CD4-positive, alpha-beta memory T cell (primary cell): ENCODE measurements at places on chromosomes 12 and 14.

- DNase-seq: peak; percentile 62
These were observed 24.5 kb upstream of the PPP1R13B start for GRCh38 chr14:103871596-103872480.

GRCh38 chr14:33120966-33121365 is 182.3 kb downstream of the NPAS3 start:
- DNase-seq: no peak

GRCh38 chr12:67645601-67646000 is 2.9 kb upstream of the DYRK2 start:
- DNase-seq: no peak

GRCh38 chr12:33605757-33606156 is 166.1 kb upstream of the SYT10 start:
- DNase-seq: no peak

DNA sequence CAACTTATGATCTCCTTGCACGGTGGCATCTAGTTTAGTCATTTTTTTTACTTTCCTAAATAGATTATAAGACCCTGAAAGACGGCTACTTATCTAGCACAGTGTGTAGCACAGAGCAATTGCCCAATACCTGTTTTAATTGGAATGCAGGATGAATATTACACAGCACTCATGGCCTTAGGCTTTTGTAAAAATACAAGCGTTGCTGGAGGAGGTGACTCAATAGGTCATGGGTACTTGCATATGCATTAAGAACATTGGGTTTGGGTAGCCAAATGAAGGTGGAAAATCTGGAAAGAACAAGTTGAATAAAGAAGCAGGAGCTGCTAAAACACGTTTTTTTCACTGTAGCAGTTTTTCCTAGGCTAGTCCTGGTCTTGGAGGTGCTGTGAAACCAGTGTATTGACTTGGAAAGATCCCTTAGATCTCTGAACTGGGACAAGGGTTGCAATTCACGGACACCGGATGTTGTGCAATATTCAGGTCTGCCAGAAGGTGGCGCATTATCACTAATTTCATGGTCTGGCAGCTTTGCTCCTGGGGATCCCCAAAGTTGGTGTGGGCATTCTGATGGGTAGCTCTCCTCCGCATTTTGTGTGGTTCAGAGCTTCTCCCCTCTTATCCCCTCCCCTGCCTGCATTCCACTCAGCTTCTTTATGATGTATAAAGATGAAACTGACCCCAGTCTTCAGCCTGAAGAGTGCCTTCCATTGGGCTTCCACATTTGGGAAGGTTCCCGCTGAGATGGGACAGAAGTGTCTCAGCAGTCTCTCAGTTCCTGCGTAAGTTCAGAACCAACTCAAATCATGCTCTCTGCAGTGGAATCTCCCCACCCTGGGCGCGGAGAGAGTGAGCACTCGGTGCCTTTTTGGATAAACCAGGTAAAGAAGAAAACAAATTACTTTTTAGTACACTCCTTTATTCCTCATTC is 278.3 kb downstream of the NRXN3 start:
- DNase-seq: no peak

- DNase-seq: no peak
These were observed 58.8 kb upstream of the AP4S1 start for GRCh38 chr14:30966415-30967363.

DNA sequence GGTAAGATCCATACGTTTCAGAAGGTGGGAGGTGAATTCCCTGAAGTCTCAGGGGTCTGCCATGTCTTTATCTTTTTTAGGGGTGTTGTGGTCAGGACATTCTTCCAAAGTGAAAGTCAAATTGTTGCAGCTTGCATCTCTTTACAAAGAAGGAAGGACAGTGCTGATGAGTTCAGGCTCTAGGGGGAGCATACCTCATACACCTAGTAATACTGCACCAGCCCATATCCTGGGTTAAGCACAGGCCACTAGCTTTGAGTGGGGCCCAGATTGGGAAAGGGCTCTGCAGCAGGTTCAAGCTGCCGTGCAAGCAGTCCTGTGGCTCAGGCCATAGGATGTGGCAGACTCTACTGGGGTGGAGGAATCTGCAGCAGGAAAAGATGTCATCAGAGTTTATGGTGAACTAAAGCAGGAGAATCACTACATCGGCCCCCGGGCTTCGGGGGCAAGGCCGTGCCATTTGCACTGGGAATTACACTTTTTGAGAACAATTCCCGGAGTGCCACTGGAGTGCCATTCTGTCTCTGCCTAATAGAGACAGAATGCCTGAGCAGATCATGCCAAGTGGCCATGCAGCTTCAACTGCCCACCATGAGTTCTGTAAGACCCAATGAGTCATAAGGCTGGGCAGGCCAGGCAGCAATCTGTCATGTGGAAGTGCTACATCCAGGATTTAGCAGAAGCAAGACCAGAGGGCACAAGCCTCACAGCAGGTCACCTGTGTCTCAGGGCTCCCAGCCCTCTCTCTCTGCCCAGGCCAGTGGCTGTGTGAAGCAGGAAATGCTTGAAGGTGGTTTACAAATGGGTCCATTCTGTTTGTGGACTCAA is 32.3 kb downstream of the DIO3 start:
- no peak for DNase-seq

DNA sequence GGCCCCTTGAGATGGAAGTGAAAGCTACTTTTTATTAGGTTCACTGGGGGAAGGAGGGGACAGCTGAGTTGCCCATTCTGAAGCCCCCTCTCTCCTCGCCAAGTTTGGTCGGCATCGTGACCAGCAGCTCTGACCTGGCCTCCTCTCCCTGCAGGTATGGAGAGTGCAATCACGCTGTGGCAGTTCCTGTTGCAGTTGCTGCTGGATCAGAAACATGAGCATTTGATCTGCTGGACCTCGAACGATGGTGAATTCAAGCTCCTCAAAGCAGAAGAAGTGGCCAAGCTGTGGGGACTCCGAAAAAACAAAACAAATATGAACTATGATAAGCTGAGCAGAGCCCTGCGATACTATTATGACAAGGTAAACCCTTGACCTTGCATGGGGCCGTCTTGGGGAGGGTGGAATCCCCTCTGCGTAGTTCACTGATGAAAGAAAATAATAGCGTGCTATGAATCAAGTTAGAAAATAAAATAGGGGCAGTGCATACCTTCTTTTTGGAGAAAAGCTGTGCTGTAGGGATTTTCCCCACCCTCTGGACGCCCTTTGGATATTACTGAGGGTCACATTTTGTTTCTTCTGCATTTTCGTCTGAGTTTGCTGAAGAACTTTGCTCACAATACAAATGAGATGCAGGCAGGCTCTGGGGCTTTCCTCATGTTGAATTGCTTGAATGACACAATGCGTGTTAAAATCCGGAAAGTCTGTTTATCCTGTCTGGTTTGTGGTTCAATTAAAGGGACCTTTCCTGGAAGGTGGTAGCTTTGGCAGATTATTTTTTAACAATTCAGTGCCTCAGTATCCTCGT is 29.4 kb downstream of the ELK3 start:
- DNase-seq: no peak

GRCh38 chr14:92315050-92315805 is 7.7 kb upstream of the SLC24A4 start:
- DNase-seq: no peak

- DNase-seq: no peak
These were observed 279.6 kb upstream of the TMEM132C start for GRCh38 chr12:127987199-127987901.

DNA sequence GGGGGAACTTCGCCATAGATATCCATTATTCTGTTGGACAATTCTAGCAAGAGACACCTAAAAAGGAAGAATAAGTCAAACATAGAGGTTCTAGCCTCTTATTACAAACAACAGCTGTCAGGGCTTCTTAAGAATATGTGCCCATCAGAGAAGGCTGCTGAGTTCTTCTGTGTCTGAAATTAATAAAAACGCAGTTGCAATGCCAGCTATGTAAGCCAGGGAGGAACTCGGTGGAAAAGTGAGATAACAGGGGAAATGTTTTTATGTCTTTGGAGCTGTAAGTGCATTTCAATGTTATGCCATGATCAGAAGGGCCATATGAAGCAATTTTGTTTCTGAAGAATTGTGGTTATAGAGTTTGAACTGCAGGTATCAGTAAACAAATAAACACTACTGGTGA is 95.0 kb downstream of the SYT1 start:
- DNase-seq: no peak

DNA sequence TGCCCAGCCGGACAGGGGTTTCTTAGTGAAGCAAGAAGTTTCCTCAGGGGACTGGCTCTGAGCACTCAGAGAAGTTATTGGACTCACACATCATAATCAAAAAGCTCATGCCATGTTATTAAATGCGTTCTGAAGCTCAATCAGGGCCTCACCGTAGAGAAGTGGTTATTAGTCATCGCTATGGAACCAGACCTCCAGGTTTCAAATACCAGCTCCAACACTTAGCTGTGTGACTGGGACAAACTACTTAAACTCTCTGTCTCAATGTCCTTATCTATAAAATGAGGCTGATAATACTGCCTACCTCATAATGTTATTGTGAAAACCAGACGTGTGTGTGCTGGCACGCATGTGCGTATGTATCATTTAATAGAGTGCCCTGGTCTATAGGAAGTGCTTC is 7.3 kb downstream of the STAT6 start:
- no peak for DNase-seq

- DNase-seq: no peak
These were observed 91.2 kb downstream of the CEP128 start for GRCh38 chr14:80850197-80850814.

- DNase-seq: no peak
These were observed 220.3 kb downstream of the KTN1 start for GRCh38 chr14:55800156-55800785.

GRCh38 chr14:89239023-89239422 is 178.0 kb downstream of the FOXN3 start:
- no peak for DNase-seq

GRCh38 chr14:72796935-72797334 is 97.0 kb downstream of the DPF3 start:
- DNase-seq: no peak

GRCh38 chr12:78192979-78193378 is 362.3 kb downstream of the NAV3 start:
- DNase-seq: no peak

GRCh38 chr14:92880851-92881250 is 42.1 kb upstream of the CHGA start:
- DNase-seq: no peak

- no peak for DNase-seq
These were observed 4.3 kb downstream of the NAP1L1 start for GRCh38 chr12:76080017-76080728.

- no peak for DNase-seq
These were observed 57.0 kb upstream of the KRR1 start for GRCh38 chr12:75568393-75568792.

- no peak for DNase-seq
These were observed 18.4 kb downstream of the SPIC start for GRCh38 chr12:101493556-101493955.

DNA sequence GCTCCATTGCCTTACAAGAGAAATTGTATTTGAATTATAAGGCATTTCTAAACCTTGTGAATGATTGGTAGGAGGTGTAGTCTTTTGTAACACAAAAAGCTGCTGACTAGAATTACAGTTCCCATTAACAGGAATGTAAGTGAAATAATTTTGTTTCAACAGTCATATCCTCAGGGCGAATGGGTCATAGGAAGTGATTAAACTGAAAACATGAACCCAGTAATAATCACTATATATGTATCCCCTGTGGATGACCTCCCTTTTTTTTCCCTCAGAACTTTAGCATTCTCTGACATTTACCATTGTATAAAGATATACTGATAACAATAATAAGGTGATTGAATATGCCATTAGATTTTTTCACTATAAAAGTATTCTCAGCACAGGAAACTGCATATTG is 312.3 kb downstream of the ATP23 start:
- no peak for DNase-seq

- no peak for DNase-seq
These were observed 21.7 kb upstream of the VRTN start for GRCh38 chr14:74326369-74327152.

DNA sequence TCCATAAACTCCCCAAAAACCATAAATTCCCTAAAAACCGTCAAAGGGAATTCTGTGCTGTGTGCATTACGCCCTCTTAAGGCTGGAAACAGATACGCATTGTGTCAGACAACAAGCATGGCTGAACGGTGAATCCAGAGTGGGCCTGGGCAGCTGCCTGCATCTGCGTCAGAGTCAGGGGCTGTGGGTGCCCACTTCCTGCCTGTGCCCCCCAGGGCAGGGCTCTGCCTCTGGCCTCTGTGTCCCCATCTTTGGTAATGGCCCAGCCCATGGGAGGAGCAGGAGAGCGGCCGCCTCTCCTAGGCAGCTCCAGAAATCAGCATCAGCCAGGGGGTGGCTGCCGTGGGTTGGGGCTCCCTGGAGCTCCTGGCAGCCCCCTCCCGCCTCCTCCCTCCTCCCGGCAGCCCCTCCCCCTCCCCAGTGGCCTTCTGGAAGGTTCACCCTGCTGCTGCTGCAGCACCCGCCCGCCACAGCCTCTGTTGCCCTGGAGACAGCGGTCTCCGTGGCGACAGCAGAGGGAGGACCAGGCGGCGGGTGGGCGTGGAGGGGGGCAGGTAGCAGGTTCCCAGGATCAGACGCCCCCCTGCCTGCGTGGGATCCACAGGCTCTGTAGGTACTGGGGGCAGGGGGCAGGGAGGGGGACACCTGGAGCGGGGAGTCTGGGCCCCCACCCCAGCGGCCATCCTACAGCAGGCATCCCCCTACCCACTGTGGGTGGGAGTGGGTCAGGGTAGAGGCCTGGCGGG is 5.9 kb downstream of the MMP17 start:
- no peak for DNase-seq

DNA sequence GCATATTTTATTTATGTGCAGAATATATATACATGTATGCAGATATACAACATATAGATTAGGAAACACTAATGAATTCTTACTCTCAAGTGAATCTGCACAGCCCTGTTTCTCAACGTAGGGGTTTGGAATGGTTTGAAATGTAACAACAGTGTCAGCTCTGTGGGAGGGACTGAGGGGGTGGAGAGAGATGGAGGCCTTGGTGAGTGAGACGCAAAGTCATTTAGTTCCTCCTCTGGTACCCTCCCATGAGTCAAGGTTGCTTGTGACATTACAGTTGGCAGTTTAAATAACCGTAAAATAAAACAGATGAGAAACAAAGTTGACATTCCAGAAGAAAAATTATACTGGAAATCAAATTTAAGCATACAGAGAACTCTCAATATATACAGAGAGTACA is 313.0 kb upstream of the PRKD1 start:
- no peak for DNase-seq

- no peak for DNase-seq
These were observed 19.4 kb downstream of the MAP3K9 start for GRCh38 chr14:70789961-70790360.

GRCh38 chr12:79441534-79441933 is 249.2 kb downstream of the PAWR start:
- no peak for DNase-seq
